CD4-positive, CD25-positive, alpha-beta regulatory T cell (primary cell): ENCODE measurements at places on chromosomes 7 and 10. TPM values are rescaled to one million over a fixed set of nuclear protein-coding genes. Genes with fewer than 3 reads are reported as not detected.

Gene CABCOCO1
- not detected for polyA plus RNA-seq

Gene ADAM22
- not detected for polyA plus RNA-seq

Gene DGKB
- not detected for polyA plus RNA-seq

Gene DRGX
- not detected for polyA plus RNA-seq

Gene ANTXRL
- not detected for polyA plus RNA-seq

Gene CPVL
- 0.15 TPM for polyA plus RNA-seq

Gene UBTD1
- 0.22 TPM for polyA plus RNA-seq

Gene IRF5
- polyA plus RNA-seq = 18.8 TPM

Gene PTPRE
- 10.0 TPM for polyA plus RNA-seq

Gene CTAGE8
- 0.35 TPM for polyA plus RNA-seq

Gene TMEM178B
- not detected for polyA plus RNA-seq

Gene IFIT1B
- polyA plus RNA-seq = not detected

Gene GIMAP4
- 402 TPM for polyA plus RNA-seq

Gene PODXL
- polyA plus RNA-seq = 0.17 TPM

Gene MYL10
- not detected for polyA plus RNA-seq

Gene RALA
- polyA plus RNA-seq = 59.7 TPM

Gene TSPAN15
- 1.5 TPM for polyA plus RNA-seq

Gene CALY
- polyA plus RNA-seq = 1.0 TPM

Gene PRR15
- not detected for polyA plus RNA-seq

Gene ZNF467
- 0.76 TPM for polyA plus RNA-seq

Gene SMC3
- polyA plus RNA-seq = 68.3 TPM

Gene NEBL
- 1.8 TPM for polyA plus RNA-seq

Gene SPDYE16
- 0.06 TPM for polyA plus RNA-seq

Gene IQCE
- 1.5 TPM for polyA plus RNA-seq

Gene TMEM196
- polyA plus RNA-seq = not detected

Gene LRRC17
- polyA plus RNA-seq = 0.40 TPM

Gene HGF
- not detected for polyA plus RNA-seq

Gene SPDYE18
- not detected for polyA plus RNA-seq

Gene ADAM12
- 3.0 TPM for polyA plus RNA-seq

Gene ZMIZ1
- 1.5 TPM for polyA plus RNA-seq

Gene EGFR
- not detected for polyA plus RNA-seq

Gene SH2B2
- polyA plus RNA-seq = 0.94 TPM

Gene XRCC2
- 0.25 TPM for polyA plus RNA-seq

Gene BCCIP
- 75.8 TPM for polyA plus RNA-seq

Gene CTAGE6
- not detected for polyA plus RNA-seq

Gene ENKUR
- not detected for polyA plus RNA-seq

Gene MRLN
- not detected for polyA plus RNA-seq

Gene MMP21
- polyA plus RNA-seq = 0.14 TPM

Gene GPR26
- polyA plus RNA-seq = not detected

Gene OR2A12
- not detected for polyA plus RNA-seq

Gene C10orf71
- not detected for polyA plus RNA-seq

Gene SP4
- 16.6 TPM for polyA plus RNA-seq

Gene AKR1C3
- polyA plus RNA-seq = 49.6 TPM

Gene CPED1
- not detected for polyA plus RNA-seq

Gene ALOX5
- polyA plus RNA-seq = 0.16 TPM
